Stimulated activated CD4-positive, alpha-beta T cell treated with anti-CD3 and anti-CD28 coated beads, Interleukin-4, amount 100 ng/mL, for 24 hours (primary cell): ENCODE measurements at places on chromosomes 2 and 18.

- no peak for DNase-seq
These were observed 15.6 kb upstream of the OTOF start for GRCh38 chr2:26493566-26493965.

DNA sequence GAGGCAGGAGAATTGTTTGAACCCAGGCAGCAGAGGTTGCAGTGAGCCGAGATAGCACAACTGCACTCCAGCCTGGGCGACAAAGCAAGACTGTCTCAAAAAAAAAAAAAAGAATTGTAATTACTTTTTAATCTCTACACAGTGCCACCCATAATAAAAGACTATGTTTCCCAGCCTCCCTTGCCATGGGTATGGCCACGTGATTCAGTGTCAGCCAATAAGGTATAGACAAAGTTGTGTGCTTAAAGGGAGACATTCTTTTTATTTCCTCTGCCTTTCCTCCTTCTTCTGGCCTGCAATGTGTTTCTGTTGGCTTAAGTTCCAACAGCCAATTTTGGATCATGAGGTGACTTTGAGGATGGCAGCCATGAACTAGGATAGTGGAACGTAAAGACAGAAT is 406.9 kb downstream of the LNPK start:
- DNase-seq = no peak

DNA sequence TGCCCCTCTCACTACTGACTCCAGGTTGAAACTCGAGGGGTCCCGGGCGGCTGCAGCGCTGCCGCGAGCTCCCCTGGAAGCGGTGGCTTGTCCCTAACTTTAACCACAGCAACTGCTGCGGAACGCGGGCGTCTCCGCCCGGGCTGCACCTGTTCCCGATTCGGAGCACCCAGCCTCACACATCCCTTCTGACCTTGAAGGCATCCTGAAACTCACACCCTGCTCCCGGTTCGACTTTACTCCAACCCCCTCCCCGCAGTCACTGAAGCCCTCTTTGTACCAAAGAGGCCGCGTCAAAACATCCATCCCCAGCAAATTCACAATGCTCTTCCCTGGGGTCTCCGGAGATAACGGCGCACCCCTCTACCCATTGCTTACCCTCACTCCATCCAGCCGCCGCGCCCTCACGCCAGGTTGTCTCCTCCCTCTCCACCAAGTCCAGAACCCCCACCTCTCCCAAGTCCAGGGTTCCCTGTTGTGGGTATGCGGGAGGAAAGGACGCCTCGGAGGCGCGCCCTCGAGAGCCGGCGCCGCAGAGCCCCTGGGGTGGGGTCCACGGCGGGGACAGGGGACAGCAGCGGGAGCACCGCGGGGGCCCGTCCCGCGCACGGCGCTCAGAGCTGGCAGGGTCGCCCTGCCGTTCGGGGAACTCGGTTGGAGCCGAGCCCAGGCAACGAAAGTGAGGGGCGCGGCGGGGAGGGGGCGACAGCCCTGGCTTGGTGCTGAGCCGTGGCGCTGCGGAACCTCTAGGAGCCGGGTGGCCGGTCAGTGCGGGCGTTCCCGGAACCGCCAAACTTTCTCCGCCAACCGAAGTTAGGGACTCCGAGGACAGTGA is 934 bp downstream of the MYO5B start:
- DNase-seq = no peak

- no peak for DNase-seq
These were observed 116.9 kb downstream of the ALPK2 start for GRCh38 chr18:58511897-58512581.

DNA sequence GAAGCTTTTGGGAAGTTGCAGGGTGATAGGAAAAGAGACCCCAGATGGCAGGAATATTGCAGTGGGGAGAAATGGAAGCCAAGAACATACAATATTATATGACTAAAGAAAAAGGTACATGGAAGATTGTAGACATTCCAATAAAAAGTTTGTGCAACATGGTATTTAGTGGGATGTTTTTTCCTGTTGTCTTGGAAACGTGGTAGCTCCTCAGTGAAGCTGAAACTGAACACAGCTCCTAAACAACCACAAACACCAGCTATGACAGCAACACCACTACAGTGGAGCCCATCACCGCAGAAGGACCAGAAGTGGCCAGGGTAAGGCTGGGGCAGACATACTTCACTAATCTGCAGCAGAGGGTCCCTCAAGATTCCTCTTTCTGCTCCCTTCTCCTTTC is 246.8 kb downstream of the CDH20 start:
- no peak for DNase-seq
